ENCODE measurements at places on chromosomes 4 and X.

- DNase-seq = no peak
Observed at GRCh38 chr4:147355032-147355656, 125.8 kb upstream of the EDNRA start.

- no peak for DNase-seq
Observed at GRCh38 chrX:68083510-68083909, 349.8 kb downstream of the OPHN1 start.

DNA sequence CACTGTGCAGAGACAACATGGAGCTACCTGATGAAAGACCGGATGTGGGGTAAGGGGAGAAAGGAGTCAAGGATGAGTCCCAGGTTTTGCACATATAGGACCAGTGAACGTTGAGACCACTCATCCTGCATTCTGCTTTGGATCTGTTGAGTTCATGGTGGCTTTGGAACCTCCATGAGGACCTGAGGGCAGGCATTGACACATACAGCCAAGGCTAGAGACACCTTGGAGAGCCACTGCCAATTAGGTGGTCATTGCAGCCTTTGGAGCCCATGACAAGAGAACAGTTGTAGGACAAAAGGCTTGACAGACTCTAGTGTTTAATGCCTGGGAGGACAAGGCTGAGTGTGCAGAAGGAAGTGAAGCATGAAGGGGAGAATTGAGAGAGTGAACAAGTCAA is 87.9 kb downstream of the STK32B start:
- no peak for DNase-seq

- no peak for DNase-seq
Observed at GRCh38 chrX:96564595-96564994, 120.0 kb upstream of the DIAPH2 start.

GRCh38 chr4:98626350-98626749 is 32.1 kb downstream of the TSPAN5 start:
- peak; percentile 75 for DNase-seq

GRCh38 chrX:112761242-112762207 is 79.1 kb downstream of the AMOT start:
- DNase-seq = no peak

GRCh38 chr4:41535911-41536371 is 2.0 kb upstream of the LIMCH1 start:
- DNase-seq = no peak

DNA sequence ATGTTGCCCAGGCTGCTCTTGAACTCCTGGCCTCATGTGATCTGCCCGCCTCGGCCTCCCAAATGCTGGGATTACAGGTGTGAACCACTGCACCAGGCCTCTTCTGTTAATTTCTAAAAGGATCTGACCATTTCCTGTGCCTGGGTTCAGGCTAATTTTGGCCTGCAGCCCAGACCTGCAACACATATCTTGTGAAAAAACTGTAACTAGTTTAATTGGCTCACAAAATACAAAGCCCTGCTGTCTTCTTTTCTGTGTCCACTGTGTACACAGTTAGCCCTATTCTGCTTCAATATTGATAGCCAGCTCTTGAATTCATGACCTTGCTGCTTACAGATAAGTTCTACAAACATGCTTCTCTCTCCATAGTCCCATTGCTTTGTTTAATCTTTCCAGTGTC is 753.5 kb downstream of the PDHA2 start:
- DNase-seq = no peak

DNA sequence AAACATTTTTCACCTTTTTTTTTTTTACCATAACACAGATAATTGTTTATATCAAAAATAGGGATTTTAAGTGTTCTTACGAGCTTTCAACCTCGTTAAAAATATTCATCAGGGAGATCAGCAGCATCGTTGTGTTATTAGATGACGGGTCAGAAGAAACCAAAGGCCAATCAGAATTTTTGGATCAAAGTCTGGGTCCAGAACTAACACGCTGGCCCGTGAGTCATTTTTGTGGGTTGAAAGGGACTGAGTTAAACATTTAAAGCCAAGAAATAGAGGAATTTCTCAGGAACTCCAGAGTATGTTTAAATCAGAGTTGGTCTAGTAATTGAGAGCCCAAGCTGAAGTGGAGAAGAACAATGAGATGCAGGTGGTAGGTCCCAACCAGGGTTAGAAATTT is 170.8 kb downstream of the TLL1 start:
- no peak for DNase-seq

DNA sequence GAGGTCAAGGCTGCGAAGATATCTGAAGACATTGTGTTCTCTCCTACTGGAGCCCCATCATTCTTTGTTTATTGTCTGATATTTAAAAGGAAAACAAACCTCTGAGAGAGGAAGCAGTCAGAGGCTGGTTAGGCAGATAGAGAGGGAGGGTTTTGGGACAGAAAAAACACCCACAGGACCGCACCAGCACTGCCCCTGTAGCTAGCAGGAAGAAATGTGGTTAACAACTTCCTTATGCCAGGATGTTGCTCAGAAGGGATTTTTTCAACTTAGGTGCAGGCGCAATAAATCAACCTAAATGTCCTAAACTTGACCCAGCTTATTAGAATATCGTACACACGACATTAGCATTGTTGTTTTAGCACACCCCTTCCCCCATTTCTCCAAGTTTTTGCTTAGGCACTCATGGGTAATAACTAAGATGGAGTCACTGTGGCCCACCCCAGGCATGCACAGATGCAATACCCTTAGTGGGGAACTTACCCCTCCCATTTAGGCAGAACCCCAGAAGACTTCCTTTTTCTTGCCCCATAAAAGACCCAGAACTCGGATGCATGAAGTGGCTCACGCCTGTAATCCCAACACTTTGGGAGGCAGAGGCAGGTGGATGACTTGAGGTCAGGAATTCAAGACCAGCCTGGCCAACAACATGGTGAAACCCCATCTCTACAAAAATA is 2.8 kb upstream of the ZNF718 start:
- DNase-seq = no peak

DNA sequence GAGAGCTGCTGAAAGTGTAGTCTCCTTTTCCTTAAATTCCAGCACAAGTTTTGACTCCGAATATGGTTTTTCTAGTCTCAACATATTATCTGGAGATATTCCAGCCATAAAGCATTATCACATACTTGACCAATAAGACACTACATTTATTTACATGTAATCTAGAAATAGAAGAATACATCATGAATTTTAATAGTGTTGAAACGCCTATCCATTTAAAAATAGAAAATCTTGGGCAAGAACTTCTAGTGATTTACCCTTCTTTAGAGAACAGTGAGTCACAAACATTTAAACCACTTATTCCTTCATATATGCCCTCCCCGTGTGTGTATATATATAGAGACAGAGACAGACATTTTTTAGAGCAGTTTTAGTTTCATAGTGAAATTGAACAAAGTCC is 161.5 kb downstream of the SOWAHB start:
- DNase-seq = no peak

- DNase-seq = no peak
Observed at GRCh38 chrX:30343206-30343605, 34.0 kb upstream of the NR0B1 start.

DNA sequence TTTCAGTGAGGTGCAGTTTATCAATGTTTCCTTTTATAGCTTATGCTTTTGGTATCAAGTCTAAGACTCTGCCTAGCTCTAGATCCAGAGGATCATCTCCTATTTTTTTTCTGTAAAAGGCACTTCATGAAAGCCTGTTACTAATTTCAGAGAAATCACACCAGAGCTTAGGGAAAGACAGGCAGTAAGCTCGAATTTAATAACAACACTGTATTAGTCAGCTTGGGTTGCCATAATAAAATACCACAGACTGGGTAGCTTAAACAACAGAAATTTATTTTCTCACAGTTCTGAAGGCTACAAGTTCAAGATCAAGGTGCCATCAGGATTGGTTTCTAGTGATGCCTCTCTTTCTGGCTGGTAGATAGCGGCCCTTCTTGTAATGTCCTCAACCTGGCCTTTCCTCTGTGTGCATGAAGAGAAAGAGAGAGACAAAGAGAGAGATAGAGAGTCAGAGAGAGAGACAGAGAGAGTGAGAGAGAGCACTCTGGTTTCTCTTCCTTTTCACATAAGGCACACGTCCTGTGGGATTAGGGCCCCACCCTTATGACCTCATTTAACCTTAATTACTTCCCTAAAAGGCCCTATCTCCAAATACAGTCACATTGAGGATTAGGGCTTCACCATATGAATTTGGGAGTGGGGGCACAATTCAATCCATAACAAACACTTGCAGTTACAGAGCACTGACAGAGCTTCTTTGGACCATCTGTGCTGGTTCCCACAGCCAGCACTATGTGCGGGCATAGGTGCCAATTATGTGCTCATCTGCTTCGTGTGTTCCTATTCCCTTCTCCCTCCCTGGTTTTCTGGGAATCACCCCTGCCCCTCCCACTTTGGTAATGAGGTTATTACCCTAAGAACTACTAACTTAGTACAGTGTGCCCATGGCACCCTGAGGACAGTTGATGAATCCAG is 114.8 kb upstream of the MED14 start:
- DNase-seq = no peak

- DNase-seq = no peak
Observed at GRCh38 chrX:24268786-24269185, 45.1 kb downstream of the SUPT20HL2 start.

- no peak for DNase-seq
Observed at GRCh38 chr4:54282837-54283236, 53.7 kb downstream of the PDGFRA start.

- no peak for DNase-seq
Observed at GRCh38 chr4:138405934-138406567, 163.9 kb upstream of the SLC7A11 start.

Measured in ACHN (cell line).